ENCODE measurements at places on chromosomes 12 and 14. TPM values are rescaled to one million over a fixed set of nuclear protein-coding genes. Genes with fewer than 3 reads are reported as not detected.

GRCh38 chr14:81511111-81511904 lies 22.3 kb downstream of the SEL1L start:
- H3K27me3 ChIP-seq: no peaks in the 10 kb centered on the region
- no peak overlapping the region for H3K27ac ChIP-seq
- H3K36me3 ChIP-seq: peaks cover 34% of the 10 kb centered on the region
- H3K4me3 ChIP-seq: no peak overlapping the region
- no peak for DNase-seq
- peaks cover 21% of the 10 kb centered on the region for H3K4me1 ChIP-seq

GRCh38 chr14:96251656-96252155 lies 4.3 kb upstream of the BDKRB1 start:
- H3K27me3 ChIP-seq: peaks cover 17% of the 10 kb centered on the region
- no peaks in the 10 kb centered on the region for H3K36me3 ChIP-seq
- no peak overlapping the region for H3K4me3 ChIP-seq
- H3K27ac ChIP-seq: no peak overlapping the region
- no peaks in the 10 kb centered on the region for H3K4me1 ChIP-seq
- DNase-seq: no peak

DNA sequence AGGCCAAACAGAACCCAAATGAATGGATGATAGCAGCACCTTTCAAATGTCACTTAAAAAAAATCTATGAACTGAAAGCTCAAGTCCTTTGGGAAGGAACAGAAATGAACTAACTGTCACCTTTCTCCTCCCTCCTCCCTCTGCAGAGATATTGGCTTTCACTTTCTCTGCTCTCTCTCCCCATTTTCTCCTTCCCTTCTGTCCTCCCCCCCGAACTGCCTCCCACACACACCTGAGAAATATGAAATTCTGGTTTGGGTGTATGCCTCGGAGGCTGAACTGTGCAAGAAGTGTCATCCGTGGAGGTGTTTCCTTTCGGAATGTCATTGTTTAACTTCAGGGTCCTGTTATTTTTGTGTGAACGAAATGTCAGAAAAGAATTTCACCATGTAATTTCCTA lies 87.8 kb downstream of the NEDD1 start:
- H3K27me3 ChIP-seq: no peaks in the 10 kb centered on the region
- peaks cover 58% of the 10 kb centered on the region for H3K4me1 ChIP-seq
- H3K4me3 ChIP-seq: peak overlapping the region; percentile 44

- no peaks in the 10 kb centered on the region for H3K36me3 ChIP-seq
- H3K4me3 ChIP-seq: no peak overlapping the region
- no peak overlapping the region for H3K27ac ChIP-seq
- H3K27me3 ChIP-seq: no peaks in the 10 kb centered on the region
- no peak for DNase-seq
- no peaks in the 10 kb centered on the region for H3K4me1 ChIP-seq
Observed at GRCh38 chr12:4191642-4192041, 81.9 kb upstream of the CCND2 start.

DNA sequence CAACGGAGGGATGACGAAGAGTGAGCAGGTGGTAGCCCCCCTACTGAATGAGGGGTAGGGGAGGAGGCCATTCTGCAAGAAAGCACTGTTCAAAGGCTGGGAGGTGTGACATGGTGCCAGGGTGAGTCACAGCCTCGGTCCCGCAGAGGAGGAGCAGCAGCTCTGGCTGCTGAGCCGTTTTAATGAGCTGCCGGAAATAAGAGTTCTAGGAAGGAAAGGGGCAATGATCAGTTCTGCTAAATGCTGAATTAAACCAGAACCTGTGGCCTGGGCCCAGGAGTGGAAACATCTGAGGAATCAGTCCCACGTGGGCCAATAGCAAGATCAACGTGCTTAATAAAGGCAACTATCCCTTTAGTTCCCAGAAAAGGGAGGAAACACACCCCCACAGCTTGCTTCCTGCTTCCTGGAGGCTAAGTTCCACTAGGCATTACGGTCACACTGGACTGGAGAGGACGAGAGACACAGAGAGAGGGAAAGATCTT lies 3.6 kb downstream of the ABCD4 start:
- H3K27me3 ChIP-seq: no peaks in the 10 kb centered on the region
- no peak for DNase-seq
- peak overlapping the region; percentile 45 for H3K4me3 ChIP-seq
- peak overlapping the region; percentile 32 for H3K27ac ChIP-seq
- H3K36me3 ChIP-seq: peaks cover 7% of the 10 kb centered on the region

DNA sequence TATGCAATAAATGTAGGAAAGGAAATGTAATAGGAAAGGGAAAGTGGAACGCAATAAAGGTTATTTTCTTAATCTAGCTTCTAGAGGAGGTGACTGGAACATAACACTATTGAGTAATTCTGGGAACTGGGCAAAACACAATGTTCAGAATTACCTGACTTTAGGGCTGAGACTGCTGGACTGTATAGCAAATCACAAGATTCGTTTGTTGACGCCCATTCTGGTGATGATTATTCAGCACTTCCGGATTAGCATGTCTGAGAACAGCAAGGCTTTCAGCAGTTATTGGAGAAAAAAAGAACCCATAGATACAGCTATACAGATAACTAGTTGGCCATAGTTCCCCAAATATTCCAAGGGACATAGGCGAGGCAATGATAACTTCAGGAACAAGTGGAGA lies 2.3 kb upstream of the KLRD1 start:
- no peak overlapping the region for H3K27ac ChIP-seq
- H3K4me1 ChIP-seq: no peaks in the 10 kb centered on the region
- DNase-seq: no peak
- no peak overlapping the region for H3K4me3 ChIP-seq

The C1S gene
- 2.2 TPM for total RNA-seq

The COX8C gene
- not detected for total RNA-seq

The RTL1 gene
- total RNA-seq: 0.09 TPM

The RAD9B gene
- total RNA-seq: 0.23 TPM

The SERPINA1 gene
- not detected for total RNA-seq

All from neural crest cell (in vitro differentiated cells).